ENCODE measurements at places on chromosomes 5 and 9.

GRCh38 chr5:107373549-107374263 lies 297.0 kb downstream of the EFNA5 start:
- no peak for DNase-seq

DNA sequence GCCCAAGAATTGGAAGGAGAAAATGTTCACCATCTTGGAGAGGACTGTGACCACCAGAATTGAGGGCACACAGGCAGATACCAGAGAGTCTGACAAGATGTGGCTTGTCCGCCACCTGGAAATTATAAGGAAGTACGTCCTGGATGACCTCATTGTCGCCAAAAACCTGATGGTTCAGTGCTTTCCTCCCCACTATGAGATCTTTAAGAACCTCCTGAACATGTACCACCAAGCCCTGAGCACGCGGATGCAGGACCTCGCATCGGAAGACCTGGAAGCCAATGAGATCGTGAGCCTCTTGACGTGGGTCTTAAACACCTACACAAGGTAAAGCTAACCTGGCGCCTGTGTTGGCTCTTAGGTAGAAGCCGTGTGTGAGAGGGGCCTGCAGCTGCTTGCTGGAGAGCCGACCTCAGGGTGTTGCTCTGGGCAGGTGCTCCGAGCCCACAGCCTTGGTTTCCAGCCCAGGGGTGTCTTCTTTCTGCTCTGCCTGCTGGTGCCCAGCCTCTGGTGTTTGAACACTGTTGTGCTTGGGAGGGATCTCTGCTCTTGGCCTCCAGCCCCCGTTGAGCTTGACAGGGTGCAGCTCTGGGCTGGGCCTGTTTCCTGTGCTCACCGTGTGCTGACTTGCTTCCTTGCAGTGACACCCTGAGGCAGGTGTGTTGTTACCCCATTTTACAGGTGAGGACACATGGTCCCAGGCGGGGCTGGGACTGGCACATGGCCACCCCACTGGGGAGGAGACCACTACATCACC lies 10.9 kb downstream of the EXOC3 start:
- no peak for DNase-seq

DNA sequence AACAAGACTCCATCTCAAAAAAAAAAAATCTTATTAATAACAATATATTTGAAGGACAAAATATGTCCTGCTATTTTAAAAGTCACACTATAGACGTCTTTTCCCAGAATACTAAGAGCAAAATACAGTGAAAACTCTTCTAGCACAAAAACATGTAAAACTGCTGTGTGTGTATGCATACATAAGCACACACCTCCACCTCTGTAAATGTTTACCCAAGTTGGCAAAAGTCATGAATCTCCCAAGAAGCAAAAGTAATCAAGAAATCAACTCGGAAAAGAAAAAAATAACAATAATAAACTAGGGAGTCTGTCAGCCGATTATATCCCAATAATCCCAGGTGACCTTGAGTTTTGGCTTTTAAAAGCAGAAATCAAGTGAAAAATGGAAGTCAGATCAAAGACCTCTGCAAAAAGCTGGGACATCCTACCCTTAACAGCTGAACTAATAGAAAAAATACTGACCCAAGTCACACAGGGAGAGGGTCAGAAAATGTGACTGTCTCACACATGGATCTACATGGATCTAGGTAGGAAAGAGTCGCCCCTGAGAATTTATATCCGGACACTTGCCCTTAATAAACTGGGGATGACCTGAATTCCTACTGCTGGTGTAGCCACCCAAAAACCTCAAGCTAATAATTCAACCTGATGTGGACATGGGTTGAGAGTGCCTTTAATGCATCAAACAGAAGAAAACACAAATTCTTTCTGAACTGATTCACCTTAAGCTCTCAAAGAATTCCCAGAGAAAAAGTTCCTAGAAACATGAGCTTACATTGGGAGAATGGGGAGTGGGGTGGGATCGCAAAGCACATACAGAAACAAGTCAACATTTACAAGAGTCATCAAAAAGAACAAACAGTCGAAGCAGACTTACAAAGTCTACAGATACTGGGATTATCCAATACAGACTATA lies 29.9 kb downstream of the LPAR1 start:
- no peak for DNase-seq

DNA sequence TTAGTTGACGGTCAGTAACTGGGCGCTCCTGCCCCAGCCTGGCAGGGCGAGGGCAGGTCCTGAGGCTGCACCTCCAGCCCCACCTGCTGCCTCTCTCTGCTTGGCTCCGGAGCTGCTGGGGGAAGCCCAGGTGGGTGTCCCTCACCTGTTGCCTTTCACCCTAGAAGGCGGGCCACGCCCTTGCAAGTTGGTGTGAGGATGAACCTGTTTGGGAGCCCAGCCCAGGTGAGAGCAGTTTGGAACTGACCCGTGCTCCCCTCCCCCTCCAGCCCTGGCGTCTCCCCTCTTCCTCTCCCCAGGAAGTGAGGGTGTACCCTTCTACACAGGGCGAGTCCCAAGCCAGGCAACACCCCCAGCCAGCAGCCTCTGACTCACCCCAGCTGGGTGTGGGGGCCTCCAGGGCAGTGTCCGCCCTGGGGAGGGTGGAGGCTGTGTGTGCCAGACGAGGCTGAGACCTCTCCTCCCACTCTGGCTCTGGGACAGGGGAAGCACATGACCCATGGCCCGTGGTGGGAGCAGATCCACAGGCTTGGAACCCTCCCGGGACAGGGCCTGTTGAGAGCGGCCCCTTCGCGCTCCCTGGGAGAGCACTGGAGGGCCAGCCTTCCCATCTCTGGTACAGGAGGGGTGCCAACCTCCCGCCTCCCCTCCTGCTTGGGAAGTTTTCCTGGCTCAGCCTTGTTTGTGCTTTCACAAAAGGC lies 10.4 kb downstream of the LRRC8A start:
- no peak for DNase-seq

- no peak for DNase-seq
These were observed 241.3 kb downstream of the DEPDC1B start for GRCh38 chr5:60458666-60459065.

- no peak for DNase-seq
These were observed 43.1 kb downstream of the TRIO start for GRCh38 chr5:14186059-14186830.

GRCh38 chr9:126457175-126457547 lies 130.5 kb downstream of the MVB12B start:
- DNase-seq: no peak

GRCh38 chr9:134525841-134526583 lies 115.6 kb upstream of the COL5A1 start:
- DNase-seq: no peak

DNA sequence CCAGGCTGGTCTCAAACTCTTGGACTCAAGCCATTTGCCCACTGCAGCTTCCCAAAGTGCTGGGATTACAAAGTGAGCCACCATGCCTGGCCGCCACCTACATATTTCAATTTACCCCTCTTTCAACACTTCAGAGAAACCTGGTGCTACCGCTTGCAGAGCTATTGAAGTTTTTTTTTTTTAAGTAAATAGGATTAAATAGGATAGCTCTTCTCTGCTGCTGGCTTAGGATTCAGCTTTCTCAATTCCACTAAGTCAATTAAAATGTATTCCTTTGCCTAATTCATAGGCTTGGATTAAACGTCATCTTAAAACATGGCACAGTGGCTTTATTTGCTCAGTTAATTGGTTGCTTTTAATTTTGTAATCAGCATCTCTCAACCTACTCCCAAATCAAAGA lies 41.0 kb downstream of the KIAA1191 start:
- no peak for DNase-seq

- DNase-seq: no peak
These were observed 28.6 kb upstream of the SLCO4C1 start for GRCh38 chr5:102324714-102325113.

DNA sequence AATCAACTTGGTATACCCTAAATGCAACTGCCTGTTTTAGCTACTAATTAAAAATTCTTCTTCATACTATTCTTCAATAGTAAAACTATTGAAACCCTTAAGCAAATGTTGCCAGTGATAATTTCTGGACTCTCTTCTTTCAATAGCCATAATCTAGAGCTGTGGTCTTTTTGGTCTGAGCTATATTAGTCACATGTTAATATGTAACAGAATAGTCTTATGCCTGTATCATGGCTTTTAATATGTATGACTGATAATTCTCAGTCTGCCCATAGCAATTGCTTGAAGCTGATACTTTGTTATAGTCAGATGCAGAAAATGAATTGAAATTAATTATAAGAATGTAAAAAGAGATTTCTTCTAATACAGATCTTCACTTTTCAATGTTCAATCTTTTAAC lies 1871.9 kb upstream of the CDH6 start:
- no peak for DNase-seq

GRCh38 chr9:36306471-36307306 lies 48.4 kb upstream of the GNE start:
- DNase-seq: no peak

- DNase-seq: no peak
These were observed 24.2 kb downstream of the BASP1 start for GRCh38 chr5:17241635-17242034.

DNA sequence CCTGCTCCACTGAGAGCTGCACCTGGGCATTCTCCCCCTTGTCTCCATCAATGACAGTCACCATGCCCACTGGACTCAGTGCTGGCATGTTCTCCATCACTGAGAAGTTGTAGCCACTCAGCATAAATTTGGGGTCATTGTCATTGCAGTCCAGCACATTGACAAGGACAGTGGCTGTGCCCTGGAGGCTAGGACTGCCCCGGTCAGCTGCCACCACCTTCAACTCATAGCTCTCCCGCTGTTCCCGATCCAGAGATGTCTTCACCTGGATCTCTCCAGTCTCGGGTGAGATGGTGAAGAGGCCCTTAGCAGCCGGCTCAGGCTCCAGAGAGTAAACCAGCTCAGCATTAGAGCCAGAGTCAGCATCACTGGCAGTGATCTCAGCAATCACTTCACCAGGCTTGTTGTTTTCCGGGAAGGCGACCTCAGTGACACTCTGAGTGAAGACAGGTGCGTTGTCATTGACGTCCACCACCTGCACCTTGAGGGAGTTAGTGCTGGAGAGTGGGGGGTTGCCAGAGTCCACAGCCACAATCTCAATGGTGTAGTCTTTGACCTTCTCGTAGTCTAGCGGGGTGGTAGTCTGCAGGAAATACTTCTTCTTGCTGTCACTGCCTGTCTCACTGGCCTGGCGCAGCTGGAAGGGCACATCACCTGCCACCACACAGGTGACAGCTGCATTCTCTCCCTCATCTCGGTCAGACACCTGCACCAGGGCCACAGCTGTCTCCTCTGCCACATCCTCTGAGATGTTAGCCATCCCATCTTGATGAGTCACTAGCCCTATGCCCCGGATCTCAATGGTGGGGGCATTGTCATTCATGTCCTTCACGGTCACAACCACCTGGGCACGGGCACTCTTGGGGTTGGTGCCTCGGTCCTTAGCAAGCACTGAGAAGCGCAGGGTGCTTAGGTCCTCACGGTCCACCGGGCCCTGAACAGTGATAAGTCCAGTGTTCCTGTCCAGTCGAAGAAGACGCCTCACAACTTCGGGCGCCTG lies 13.5 kb downstream of the PCDH1 start:
- DNase-seq: no peak

- no peak for DNase-seq
These were observed 40.0 kb upstream of the SMC5 start for GRCh38 chr9:70218767-70219166.

GRCh38 chr5:76471406-76471805 lies 68.3 kb downstream of the IQGAP2 start:
- no peak for DNase-seq

GRCh38 chr9:127588740-127589506 lies 23.2 kb upstream of the STXBP1 start:
- DNase-seq: no peak

- DNase-seq: no peak
These were observed 197.5 kb downstream of the TRPM3 start for GRCh38 chr9:70923961-70924360.

DNA sequence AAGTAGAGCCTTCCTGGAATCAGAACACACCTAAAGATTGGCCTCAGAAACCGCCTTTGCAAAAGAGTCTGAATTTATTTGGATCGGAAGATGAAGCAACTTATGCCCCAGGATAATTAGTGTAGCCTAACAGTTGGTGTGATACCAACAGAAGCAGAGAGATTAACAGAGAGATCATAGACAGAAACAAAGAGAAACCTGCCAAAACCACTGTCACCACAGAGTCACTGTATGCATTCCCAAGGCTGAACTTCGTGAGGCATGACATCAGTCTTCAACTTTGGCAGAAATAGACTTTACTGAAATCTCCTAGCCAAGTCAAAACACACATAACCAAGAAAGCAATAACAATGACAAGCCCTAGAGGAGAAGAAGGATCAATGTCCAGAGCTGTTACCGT lies 361.8 kb downstream of the ELAVL2 start:
- no peak for DNase-seq

DNA sequence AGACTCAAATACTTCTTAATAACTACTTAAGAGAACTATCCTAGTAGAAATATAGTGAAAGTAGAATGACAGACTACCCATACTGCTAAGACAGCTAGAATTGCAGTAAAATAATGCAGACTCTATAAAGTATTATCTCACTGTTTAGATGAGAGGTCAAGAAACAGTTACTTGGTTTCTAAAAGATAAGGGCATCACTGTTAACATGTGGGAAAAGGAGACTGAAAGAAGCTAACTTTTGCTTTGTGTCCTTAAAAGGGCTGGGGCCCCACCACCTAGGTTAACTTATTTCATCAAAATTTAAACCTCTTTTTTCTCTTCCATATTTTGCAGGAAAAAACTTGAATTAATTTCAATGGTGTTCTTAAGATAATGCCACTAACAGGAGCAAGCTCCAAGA lies 204.3 kb downstream of the CNTLN start:
- DNase-seq: no peak

GRCh38 chr9:83342006-83342405 lies 196.2 kb downstream of the FRMD3 start:
- no peak for DNase-seq
